Stimulated activated CD8-positive, alpha-beta memory T cell treated with anti-CD3 and anti-CD28 coated beads, Interleukin-7, amount 100 ng/mL, for 48 hours (primary cell): ENCODE measurements at places on chromosomes 5 and 9.

DNA sequence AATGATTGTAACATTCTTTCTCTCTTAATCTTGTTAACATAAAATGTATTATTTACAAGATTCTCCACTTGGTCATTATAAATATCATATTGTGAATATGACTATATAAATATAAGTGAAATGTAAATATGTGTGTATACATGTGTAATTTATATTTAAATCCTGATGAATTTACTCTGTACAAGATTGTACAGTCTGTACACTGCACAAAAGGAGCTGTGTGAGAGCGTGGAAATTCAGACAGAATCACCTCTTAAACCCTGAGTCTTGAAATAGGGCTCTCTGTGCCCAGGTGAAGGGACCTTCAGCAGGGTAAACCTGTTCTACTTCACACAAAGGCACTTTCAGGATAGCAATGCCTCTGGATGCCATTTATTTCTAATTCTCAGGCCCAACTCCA, 456.0 kb downstream of the SEMA5A start:
- DNase-seq: no peak

- DNase-seq: no peak
These were observed 240.7 kb downstream of the COX7C start for GRCh38 chr5:86858442-86858841.

DNA sequence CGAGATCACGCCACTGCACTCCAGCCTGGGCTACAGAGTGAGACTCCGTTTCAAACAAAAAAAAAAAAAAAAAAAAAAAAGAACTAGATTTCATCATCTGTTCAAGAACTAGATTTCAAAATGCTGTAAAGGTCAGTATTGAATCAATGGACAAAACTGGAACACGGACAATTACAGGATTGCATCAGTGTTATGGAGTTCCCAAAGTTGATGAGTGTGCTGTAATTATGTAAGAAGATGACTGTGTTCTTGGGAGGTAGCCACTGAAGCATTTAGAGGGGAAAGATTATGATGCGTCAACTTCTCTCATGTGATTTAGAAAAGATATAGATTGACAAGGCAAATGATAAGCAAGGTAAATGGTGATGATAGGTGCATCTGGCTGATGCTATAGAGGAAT, 6.5 kb downstream of the FAM240B start:
- DNase-seq: no peak

DNA sequence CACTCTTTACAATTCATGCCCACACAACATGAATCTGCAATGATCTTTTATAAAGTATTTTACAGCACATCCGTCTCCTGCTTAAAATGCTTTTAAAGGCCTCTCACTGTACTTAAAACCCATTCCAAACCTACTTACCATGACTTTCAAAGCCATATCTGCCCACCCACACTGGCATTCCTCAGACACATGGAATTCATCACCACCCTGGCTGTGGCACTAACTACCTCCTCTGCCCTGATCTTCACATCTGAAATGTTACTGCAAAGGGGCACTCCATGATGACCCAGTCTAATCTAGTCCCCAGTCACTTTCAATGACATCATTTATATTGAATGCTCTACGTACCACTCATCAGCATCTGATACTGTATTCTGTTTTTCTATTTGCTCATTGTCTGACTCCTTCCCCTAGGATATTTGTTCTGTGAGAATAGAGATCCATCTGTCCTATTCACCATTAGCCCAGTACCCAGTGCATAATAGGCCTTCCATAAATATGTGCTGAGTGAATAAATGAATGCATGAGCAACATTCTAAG, 193.2 kb upstream of the KIF2A start:
- DNase-seq: no peak

GRCh38 chr5:98630621-98631020, 142.8 kb upstream of the RGMB start:
- no peak for DNase-seq

DNA sequence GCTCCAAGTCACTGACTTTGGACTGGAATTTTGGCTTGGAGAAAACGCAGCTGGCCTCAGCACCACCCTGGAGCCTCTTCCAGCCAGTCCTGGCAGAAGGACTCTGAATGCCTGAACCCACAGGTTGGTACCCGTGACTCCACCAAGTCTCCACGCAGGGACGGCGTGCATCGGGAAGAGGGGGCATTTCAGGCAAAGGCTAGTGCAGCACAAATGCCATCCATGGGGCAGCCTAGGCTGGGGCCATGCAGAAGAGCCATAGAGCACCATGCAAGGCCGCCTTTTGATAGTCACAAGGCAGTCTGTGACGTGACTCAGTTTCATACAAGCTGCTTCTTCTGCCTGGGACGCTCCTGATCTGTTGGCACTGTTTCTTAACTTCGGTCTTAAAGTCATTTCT, 28.0 kb downstream of the GDNF start:
- DNase-seq: no peak

DNA sequence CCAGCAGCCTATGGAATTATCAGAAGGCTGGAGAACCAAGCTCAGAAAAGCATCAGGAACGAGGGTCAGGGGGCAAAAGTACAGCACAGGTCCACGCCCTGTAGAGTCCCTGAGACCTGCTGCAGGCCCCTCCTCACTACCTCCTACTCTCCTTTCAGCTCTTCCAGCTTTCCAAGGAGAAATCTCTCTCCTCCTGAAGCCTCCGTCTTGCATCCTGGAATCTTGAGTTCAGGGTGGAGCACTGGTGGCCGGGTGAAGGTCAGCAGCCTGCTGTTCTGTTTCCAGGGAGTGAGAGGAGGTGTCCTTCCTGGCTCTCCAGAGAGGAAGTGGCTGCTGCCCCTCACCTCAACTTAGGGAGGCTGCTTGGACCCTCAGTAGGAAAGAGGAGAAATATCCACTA, 342.3 kb downstream of the ZSWIM6 start:
- no peak for DNase-seq

DNA sequence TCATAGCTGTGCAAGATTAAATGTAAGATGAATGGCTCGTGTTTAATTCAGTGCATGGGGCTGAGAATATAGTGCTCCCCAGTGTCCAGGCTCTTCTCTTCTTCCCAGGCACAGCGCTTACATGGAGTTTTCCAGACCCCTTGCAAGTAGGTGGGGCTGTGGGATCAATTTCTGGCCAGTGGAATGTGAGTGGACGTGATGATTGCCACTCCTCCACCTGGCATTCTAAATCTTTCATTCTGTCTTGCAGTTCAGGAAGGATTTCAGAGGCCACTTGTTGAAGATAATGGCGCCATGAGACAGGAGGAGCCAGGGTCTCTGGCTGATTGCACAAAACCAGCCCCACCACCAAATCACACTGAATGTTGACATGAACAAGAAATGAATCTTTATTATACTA, 7.2 kb upstream of the PIP5K1B start:
- DNase-seq: no peak

- no peak for DNase-seq
These were observed 126.5 kb downstream of the RXRA start for GRCh38 chr9:134452728-134453127.

- DNase-seq: no peak
These were observed 39.0 kb upstream of the PPP1R26 start for GRCh38 chr9:135440620-135441019.

DNA sequence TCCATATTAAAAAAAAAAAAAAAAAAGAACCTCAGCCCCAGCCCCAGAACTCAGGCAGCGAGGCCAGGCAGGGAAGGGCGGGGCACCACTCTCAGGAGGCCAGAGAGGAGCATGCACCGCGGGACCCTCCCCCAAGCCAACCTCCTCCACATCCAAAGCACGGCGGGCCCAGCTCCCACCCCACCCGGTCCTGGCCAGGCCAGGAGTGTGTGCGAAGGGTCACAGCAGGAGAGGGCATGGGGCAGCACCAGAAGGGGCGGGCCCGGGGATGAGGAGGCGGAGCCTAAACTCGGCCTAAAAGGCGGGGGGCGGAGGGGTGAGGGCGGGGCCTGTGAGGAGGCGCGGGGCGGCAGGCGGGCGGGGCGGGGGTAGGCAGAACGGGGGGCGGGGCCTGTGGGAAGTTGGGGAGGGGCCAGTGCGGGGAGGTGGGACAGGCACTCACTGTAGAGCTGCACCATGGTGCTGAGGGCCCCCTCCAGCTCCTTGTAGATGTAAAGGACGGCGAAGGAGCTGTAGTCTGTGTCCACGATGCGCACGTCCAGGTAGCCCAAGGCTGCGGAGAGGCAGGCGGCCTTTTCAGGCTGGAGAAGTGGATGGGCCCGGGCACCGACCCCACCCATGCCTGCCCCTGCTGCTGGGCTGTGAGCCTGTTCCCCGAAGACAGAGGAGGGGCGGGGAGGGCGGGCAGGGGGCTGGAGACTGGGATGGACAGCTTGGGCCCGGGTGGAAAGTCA, 1.2 kb downstream of the LCN15 start:
- no peak for DNase-seq

DNA sequence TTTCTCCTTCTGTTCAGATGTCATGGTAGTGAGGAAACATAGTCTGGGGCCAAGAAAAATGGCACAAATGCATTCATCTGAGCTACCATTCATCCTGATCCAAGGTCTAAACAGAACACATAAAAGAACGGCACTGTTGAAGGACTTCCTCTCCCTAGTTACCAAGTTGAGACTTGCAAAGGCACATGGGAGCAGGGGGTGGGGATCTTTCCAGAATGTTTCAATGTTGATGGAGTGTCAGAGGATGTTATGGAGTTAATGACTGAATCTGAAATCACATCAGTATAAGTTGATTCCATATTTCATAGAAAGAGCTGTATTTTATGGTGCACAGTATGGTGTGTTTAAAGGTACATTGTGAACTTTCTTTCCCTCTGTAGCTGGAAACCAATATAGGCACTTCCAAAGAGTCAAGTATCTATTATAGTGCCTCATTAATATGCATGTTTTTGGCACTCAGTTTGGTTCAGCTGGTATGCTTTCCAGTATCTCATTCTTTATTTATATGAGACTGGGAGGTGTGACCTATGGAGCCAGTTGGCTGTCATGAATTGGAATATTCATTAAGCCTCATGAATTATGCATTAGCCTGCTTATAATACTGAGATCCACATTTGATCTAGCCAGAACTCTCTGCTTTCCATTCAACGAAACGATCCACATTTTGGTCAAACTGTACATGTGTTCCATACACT, 603.0 kb downstream of the NR2F1-AS1 start:
- no peak for DNase-seq

DNA sequence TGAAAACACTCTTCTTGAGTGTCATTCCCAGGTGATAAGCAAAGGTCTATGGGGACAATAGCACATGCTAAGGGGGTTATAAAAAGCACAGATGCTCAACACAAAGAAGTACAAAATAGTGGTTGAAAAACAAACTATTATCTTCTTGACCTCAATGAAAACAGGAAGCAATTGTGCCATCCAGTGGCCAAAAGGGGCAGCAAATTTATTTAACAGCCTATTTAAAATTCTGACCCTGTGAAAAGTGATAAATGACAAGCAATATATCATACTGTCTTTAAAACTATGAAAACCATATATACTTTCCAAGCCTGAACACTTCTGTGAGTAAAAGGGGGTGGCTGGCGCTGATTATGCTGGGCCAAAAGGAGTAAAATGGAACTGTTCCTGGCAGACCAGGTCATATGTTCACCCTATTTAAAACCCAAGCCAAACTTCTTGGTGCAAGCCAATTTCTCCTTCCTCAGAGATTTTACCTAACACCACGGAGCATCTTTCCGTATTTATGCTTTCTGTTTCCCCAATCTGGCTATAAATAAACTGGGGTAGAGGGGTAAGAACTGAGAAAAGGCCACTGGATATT, 29.7 kb downstream of the TEX10 start:
- DNase-seq: no peak

DNA sequence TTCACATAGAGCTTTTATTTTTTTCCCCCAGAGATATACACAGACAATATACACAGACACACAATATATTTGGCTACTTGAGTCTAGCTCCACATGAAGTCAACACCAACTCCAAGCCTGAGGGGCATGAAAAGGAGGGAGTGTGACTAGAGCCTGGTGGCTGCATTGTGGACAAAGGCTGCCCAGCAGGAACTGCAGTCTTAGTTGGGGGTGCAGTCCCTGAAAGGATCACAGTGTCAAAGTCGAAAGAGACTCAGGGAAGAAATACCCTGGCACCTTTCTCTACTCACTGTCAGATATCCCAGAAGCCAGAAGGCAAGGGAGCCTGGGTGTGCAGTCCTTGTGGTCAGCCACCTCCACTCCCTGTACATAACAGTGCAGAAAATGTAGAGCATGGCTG, 231.6 kb upstream of the RPS23 start:
- DNase-seq: no peak

DNA sequence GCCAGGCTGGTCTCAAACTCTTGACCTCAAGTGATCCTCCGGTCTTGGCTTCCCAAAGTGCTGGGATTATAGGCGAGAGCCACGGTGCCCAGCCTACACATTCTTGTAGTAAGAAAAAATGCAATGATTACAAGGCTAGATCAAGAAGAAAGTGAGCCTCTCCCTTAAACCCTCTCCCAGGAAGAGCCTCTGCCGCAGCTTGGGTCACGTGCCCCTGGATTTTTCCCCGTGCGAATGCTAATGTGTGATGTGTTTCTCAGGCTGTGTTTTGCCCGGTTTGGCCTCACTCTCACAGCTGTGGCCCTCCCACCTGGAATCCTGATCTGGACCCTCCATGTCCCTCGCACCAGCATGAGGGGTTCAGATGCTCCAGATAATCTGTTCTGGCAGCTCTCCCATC, 6.9 kb downstream of the PLPP7 start:
- no peak for DNase-seq

DNA sequence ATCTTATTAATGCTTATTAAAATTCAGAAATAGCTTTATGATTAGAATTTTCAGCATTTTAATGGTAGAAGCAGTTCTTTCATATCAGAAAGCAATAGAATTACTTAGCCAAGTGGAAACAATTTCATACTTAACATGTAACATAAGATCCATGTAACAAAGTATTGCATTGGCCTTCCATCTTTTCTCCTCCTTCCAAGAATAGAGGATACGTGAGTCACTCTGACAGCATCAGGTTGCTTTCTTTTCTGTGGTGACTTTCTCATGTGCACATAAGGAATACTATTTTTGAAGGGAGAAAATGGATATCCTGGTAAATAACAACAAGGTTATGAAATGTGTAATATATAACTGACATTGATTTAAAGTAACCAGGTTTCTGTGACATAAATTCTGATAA, 272.2 kb downstream of the ANXA1 start:
- DNase-seq: no peak
